ENCODE measurements at places on chromosomes 13 and 19. TPM values are rescaled to one million over a fixed set of nuclear protein-coding genes. Genes with fewer than 3 reads are reported as not detected.

DNA sequence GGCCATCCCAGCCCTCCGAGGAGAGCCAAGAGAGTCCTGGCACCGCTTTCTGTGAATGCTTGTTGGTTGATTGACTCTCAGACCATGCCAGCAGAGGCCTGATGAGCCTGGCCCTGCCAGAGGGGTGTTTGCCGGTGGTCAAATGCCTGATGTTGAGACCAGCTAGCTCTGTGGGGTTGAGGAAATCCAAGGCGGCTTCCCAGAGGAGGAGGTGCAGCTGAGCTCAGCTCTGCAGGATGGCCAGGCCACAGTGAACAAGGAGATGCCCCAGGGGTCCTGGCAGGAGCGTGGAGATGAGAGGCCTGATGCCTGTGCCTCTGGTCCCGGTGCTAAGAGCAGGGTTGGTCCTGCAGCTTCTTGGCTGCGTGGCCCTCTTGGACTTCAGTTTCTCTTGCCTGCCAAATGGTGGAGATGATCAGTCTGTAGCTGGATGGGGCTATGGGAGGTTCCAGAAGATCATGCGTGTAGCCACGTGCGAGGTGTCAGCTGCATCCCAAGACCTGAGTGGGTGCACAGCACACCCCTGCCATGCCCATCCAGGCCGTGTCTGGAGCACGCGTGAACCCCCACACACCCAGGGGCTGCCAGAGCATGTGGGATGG is 16.8 kb downstream of the NFIC start:
- H3K36me3 ChIP-seq: no peaks in the 10 kb centered on the region
- DNase-seq: no peak
- H3K27ac ChIP-seq: no peak overlapping the region
- peaks cover 20% of the 10 kb centered on the region for H3K4me1 ChIP-seq
- H3K27me3 ChIP-seq: no peaks in the 10 kb centered on the region
- no peak overlapping the region for H3K4me3 ChIP-seq

GRCh38 chr13:106063591-106064313 is 471.7 kb downstream of the EFNB2 start:
- no peak overlapping the region for H3K4me3 ChIP-seq
- H3K27ac ChIP-seq: peak overlapping the region; percentile 44
- no peaks in the 10 kb centered on the region for H3K27me3 ChIP-seq
- no peaks in the 10 kb centered on the region for H3K4me1 ChIP-seq
- no peak for DNase-seq

- peak; percentile 59 for DNase-seq
- H3K4me3 ChIP-seq: peak overlapping the region; percentile 74
- H3K4me1 ChIP-seq: peaks cover 17% of the 10 kb centered on the region
- H3K27ac ChIP-seq: peak overlapping the region; percentile 82
Measured at GRCh38 chr19:48991873-48992580, 1.1 kb downstream of the GYS1 start.

DNA sequence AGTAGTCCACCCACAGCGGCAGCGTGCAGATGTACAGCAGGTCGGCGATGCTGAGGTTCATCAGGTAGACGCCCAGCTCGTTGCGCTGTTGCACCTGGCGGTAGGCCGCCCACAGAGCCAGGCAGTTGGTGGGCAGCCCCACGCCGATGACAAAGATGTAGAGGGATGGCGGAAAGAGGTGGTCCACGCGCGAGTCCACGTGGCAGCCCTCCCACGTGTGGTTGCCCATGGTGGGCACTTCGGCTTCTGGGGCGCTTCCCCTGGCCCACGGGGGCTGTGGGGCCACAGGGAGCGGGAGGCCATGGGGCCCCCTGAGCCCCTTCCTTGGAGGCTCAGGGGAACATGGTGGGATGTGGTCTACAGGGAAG is 7.0 kb upstream of the OPA3 start:
- H3K4me3 ChIP-seq: no peak overlapping the region
- H3K36me3 ChIP-seq: no peaks in the 10 kb centered on the region
- DNase-seq: no peak
- H3K27me3 ChIP-seq: no peaks in the 10 kb centered on the region
- H3K27ac ChIP-seq: no peak overlapping the region
- no peaks in the 10 kb centered on the region for H3K4me1 ChIP-seq

DNA sequence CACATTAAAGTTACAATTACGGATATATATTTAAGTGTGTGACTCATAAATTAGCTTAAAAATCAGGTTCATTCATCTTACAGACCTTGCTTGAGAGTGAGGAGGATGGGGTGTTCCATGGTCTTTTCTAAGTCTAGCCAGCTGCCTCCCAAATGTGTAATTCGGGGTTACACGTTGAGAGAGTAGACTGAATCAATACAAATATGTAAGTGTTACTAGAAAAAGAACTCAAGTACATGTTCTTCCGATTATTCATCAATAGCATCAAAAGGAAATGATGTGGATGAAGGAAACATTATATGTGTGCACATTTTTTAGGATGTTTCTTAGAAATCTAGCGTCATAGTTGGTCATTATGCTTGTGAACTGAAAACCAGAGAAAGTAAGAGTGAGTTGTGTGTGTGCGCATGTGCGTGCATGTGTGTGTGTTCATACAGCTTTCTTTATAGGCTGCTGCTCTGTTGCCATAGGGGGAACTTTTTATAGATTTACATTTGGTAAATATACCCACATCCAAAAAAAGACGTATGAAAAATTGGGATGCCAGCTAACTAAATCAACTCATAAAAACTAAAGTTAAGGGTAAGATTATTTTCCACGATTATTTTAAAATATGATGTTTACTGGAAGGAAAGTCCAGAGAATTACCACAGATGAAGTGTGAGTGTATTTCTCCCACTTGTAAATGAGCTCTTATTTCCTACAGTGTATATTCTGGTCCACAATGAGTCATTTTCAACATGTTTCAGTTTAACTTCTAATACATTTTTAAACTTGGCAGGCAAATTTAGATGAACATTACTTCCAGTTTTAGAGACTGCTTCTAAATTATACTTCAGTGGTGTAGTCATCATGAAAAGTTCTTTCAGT is 82.4 kb downstream of the PIBF1 start:
- H3K27ac ChIP-seq: peak overlapping the region; percentile 41
- peaks cover 13% of the 10 kb centered on the region for H3K36me3 ChIP-seq
- DNase-seq: no peak

DNA sequence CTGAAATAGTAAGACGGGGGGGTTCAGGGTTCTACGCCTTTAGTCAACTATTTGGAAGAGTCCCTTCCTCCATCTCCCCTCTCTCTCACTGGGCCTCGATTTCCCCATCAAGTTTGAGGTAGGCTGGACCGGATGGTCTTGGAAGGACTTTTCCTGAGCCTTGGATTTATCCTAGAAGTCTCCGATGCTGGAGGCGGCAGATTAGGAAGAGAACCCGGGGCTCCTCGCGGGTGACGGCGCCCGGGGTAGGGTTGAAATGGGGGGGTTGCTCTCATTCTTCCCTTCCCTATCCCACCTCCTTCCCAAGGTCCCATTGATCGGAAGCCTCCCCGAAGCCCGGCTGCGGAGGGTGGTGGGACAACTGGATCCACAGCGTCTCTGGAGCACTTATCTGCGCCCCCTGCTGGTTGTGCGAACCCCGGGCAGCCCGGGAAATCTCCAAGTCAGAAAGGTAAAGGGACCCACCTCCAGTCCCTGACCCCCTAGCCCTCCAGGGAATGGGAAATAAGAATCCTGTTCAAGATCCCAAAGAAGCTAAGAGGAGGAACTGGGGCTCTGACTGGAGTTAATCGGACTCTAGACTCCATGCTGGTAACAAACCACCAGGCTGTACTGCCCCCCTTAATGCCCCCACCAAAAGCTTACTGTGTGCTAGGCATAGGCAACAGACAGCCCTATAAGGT is 781 bp downstream of the QPCTL start:
- H3K27ac ChIP-seq: peak overlapping the region; percentile 48
- H3K27me3 ChIP-seq: no peaks in the 10 kb centered on the region
- H3K36me3 ChIP-seq: peaks cover 15% of the 10 kb centered on the region
- DNase-seq: peak; percentile 85
- H3K4me1 ChIP-seq: peaks cover 6% of the 10 kb centered on the region

- H3K27ac ChIP-seq: no peak overlapping the region
- H3K27me3 ChIP-seq: no peaks in the 10 kb centered on the region
- H3K36me3 ChIP-seq: no peaks in the 10 kb centered on the region
- DNase-seq: peak; percentile 22
Measured at GRCh38 chr13:72643311-72643989, 84.0 kb downstream of the MZT1 start.

- H3K4me3 ChIP-seq: peak overlapping the region; percentile 88
- H3K27me3 ChIP-seq: no peaks in the 10 kb centered on the region
- H3K36me3 ChIP-seq: no peaks in the 10 kb centered on the region
- peaks cover 9% of the 10 kb centered on the region for H3K4me1 ChIP-seq
Measured at GRCh38 chr13:74136084-74136658, 2.0 kb upstream of the KLF12 start.

DNA sequence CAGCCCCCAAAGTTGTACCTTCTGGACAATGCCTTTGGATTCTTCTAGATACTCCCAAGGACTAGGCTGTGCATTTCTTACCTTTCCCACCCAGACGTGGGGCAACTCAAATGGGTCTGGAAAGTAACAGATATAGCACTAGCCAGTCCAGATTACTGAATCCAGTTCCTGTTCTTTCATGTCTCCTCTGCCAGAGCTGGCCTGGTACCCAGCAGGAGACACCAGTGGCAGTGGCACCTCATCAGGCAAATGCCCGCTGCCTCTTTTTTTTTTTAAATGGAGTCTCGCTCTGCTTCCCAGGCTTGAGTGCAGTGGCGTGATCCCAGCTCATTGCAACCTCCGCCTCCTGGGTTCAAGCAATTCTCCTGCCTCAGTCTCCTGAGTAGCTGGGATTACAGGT is 43.2 kb downstream of the N4BP2L2 start:
- no peak for DNase-seq
- no peak overlapping the region for H3K4me3 ChIP-seq
- no peaks in the 10 kb centered on the region for H3K27me3 ChIP-seq
- no peaks in the 10 kb centered on the region for H3K36me3 ChIP-seq
- H3K4me1 ChIP-seq: no peaks in the 10 kb centered on the region

- DNase-seq: no peak
- H3K27ac ChIP-seq: no peak overlapping the region
- H3K4me3 ChIP-seq: no peak overlapping the region
- peaks cover 3% of the 10 kb centered on the region for H3K4me1 ChIP-seq
- peaks cover 54% of the 10 kb centered on the region for H3K27me3 ChIP-seq
Measured at GRCh38 chr19:39200803-39201115, 3.3 kb downstream of the SYCN start.

DNA sequence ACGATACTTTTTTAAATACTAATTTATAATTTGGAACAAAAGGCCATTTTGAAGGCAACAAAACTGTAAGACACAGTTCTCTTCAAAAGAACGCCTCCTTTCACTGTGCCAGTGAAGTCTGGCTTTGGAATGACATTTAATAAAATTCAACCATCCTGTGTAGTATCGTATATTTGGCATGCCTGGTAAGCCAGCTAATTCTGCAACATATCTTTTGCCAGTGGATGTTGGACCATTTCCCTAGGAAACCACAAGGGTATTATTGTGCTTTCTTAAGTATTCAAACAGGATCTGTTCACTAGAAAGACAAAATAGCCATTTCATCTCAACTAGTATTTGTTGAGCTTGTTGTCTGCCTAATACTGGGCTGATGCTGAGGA is 111.6 kb downstream of the RGCC start:
- no peak overlapping the region for H3K4me3 ChIP-seq
- H3K4me1 ChIP-seq: no peaks in the 10 kb centered on the region
- no peaks in the 10 kb centered on the region for H3K36me3 ChIP-seq

DNA sequence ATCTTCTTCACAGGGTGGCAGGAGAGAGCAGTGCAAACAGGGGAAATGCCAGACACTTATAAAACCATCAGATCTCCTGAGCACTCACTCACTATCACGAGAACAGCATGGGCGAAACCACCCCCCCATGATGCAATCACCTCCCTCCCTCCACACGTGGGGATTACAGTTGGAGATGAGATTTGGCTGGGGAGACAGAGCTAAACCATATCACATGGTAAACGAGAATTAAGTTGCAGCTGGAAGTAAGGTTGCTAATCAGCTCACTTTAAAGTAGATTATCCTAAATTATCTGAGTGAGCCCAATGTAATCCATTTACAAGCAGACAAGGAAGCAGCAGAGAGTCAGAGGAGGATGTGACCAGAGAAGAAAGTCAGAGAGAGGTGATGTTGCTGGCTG is 102.2 kb upstream of the IPO5 start:
- no peak for DNase-seq
- H3K4me3 ChIP-seq: no peak overlapping the region
- no peak overlapping the region for H3K27ac ChIP-seq
- H3K36me3 ChIP-seq: no peaks in the 10 kb centered on the region
- H3K4me1 ChIP-seq: peaks cover 3% of the 10 kb centered on the region

DNA sequence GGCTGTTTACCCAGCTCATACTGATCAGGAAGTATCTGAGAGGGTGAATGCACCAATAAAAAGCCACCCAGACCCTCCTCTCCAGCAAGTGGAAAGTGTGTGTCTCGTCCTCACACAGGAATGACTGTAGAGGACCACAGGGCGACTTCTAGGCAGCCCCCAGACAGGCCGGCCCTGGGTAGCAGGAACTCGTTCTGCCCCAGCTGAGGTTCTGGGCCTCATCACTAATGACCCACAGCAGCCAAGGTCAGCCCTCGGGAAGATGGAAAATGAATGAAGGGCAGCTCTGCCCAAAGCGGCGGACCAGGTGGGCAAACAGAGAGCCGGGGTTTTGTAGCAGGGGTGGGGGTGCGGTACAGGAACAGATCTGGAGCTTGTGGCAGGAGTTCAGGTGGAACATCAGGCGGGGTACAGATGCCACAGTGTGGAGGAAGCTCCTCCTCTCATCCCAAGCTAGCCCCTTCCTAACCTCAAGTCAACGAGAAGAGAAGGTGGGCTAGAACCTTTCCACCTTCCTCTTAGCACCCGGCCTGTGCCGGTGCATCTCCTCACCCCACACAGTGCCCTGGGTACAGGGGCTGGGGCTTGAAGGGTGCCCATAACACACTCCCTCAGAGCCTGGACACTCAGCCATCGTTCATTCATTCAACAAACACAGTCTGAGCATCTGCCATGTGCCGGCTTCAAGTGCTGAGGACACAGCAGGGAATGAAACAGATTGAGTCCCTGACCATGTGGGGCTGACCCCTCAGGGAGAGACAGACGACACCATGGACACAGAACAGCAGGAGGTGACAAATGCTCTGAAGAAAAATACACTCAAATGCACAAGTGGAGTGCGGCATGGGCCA is 36.2 kb downstream of the RFX2 start:
- no peaks in the 10 kb centered on the region for H3K4me1 ChIP-seq
- H3K4me3 ChIP-seq: no peak overlapping the region
- H3K36me3 ChIP-seq: no peaks in the 10 kb centered on the region
- no peaks in the 10 kb centered on the region for H3K27me3 ChIP-seq

- DNase-seq: no peak
- H3K27me3 ChIP-seq: no peaks in the 10 kb centered on the region
- H3K4me3 ChIP-seq: no peak overlapping the region
- no peak overlapping the region for H3K27ac ChIP-seq
- H3K36me3 ChIP-seq: peaks cover 27% of the 10 kb centered on the region
Measured at GRCh38 chr13:52141299-52141698, 12.4 kb upstream of the NEK5 start.

GRCh38 chr19:35569281-35569781 is 5.9 kb upstream of the ATP4A start:
- H3K27ac ChIP-seq: no peak overlapping the region
- no peak overlapping the region for H3K4me3 ChIP-seq
- no peak for DNase-seq
- H3K4me1 ChIP-seq: no peaks in the 10 kb centered on the region
- peaks cover 48% of the 10 kb centered on the region for H3K27me3 ChIP-seq

The ERICH6B gene
- polyA plus RNA-seq: not detected

The SERPINE3 gene
- polyA plus RNA-seq: not detected

The MAMSTR gene
- polyA plus RNA-seq: 1.1 TPM

The EFNB2 gene
- polyA plus RNA-seq: 2.8 TPM

The EFNA2 gene
- 1.1 TPM for polyA plus RNA-seq

The LILRA1 gene
- polyA plus RNA-seq: not detected

The NLRP7 gene
- not detected for polyA plus RNA-seq

The RFPL4AL1 gene
- polyA plus RNA-seq: not detected
